ENCODE measurements at places on chromosomes 3 and 15.

DNA sequence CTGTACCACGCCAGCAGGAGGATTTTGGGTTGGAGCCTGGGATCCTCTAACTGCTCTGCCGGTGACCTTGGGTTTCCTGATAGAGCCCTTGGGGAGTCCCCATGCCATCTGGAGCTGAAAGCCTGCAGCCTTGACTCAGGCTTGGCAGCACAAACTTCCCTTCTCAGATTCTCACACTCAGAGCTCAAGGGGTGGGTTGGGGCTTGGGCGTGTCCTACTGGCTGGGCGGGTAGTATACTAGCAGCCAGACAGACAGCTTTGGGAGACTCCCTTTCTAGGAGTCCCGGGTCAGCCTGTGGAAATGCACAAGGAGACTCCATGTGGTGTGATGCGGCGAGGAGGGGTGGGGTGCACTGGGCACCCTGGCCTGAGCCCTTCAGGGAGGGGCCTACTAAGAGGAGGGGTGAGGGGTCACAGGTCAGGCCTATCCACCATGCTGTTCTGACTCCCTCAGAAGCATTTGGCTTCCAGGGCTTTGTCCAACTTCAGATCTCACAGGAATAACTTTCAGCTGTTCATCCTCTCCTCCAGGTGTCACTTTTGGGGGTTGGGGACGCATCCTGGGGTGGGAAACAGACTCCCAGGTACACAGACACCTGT, 21.6 kb upstream of the PLXNA1 start:
- DNase-seq: peak; percentile 74

GRCh38 chr3:126351771-126352475, 5.3 kb downstream of the KLF15 start:
- DNase-seq: peak; percentile 14

DNA sequence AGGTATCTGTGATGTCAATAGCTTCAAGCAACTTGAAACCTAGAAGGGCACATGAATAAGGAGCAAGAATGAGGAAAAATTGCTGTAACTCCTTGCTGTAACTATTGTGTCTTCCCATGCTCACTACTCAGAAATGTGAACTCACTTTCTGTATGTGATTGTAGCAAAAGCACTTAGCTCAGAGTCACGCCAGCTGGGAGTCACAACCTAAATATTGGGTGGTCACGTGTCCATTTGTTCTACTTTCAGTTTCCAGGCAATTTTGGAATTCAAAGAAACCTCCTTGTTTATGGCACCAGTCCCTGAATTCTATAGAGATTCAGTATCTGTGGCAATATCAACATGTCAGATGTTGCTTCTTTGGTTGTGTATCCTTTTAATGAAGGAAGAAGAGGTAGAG, 241.6 kb upstream of the AZI2 start:
- no peak for DNase-seq

GRCh38 chr15:57114070-57114469, 195.6 kb downstream of the TCF12 start:
- no peak for DNase-seq

DNA sequence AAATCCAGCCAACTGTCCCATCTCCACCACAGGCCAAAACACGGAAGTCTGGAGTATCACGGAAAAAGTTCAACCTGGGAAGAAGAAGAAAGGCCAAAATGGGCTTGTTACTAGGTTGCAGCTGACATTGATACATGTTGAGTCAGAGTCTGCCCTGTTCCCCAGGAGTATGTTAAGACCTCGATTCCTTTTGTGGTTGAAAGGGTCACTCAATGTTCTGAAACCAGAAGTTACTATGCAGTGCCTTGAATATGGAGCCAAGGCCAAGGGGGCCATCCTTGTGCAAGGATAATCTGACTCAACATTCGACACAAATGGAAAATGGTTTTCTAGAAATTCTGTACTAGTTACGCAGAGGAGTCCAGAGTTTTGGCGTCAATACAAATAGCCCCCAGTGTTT, 104.2 kb downstream of the DGKG start:
- no peak for DNase-seq

DNA sequence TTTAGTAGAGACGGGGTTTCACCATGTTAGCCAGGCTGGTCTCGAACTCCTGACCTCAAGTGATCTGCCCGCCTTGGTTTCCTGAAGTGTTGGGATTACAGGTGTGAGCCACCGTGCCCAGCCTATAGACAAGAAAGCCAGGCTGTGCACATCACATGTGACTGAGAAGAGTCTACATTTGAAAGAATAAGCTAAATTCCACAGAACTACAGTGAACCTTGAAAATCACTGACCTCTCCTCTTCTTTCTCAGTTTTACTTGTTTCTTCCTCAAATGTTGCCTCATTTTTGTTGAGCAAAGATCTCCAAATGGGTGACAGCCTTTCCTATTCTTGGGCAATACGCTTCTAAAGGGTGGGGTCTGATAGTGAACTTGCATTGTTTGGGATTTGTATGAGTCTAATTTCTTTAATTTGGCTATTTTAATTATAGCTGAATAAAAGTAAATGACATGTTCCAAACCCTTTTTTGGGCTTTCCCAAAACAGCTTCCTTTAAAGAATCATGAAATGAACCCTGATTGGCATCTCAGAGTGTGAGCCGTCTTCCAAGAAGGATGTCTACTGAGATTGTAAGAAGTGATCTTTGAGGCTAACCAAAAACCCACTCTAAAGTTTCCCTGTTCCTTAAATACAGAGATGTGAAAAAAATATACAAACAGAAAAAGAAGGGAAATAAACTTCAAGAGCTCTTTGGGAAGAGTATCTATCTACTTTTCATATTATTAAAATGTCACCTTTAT, 21.6 kb upstream of the SPTBN5 start:
- no peak for DNase-seq

- no peak for DNase-seq
Measured at GRCh38 chr3:168888781-168889180, 774.7 kb downstream of the MECOM start.

DNA sequence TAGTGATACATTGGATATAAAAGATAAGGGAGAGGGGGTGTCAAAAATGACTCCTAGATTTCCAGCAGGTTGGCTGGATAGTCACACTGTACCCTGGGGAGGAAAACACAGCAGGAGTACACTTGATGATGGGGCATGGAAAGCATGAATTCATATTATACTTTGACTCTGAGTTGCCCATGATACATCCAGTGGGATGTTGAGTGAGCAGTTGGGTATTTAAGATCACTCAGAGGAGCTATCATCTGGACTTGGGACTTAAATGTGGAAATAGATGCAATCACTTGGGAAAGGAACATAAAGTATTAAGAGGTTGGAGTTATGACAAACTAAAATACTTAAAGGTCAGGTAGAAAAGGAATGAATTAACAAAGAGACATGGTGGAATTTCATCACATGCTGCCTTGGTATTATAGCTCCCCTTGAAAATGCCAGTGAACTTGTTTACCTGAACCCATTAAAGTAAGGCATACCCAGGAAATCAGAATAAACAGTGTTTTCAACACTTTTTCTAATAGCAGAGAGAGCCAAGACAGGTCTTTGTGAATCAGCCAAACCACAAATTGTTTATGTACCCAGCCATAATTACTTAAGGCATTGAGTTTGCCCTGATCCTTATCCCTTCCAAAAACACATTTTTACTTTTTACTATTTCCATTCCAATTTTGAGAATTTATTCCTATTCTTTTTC, 49.9 kb upstream of the ABI3BP start:
- DNase-seq: no peak

GRCh38 chr15:49301562-49301961, 121.5 kb upstream of the FGF7 start:
- DNase-seq: no peak

- no peak for DNase-seq
Measured at GRCh38 chr3:130504701-130505100, 12.3 kb upstream of the COL6A6 start.

DNA sequence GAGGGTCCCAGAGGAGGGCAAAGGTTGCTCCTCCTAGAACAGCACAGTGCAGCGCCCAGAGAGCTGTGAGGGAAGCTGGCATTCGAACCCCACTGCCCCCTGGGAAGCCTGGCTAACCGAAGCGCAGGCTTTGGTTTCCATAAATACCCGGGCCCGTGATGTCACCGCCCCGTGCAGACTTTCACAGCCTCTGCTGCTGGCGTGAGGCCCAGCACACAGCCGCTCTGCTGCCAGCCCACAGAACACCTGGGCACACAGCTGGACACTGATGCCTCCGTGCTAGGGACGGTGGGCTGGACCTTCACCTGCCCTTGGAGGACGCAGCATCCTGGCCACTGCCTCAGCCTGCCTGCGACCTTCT, 1.0 kb downstream of the IQSEC1 start:
- peak; percentile 74 for DNase-seq

DNA sequence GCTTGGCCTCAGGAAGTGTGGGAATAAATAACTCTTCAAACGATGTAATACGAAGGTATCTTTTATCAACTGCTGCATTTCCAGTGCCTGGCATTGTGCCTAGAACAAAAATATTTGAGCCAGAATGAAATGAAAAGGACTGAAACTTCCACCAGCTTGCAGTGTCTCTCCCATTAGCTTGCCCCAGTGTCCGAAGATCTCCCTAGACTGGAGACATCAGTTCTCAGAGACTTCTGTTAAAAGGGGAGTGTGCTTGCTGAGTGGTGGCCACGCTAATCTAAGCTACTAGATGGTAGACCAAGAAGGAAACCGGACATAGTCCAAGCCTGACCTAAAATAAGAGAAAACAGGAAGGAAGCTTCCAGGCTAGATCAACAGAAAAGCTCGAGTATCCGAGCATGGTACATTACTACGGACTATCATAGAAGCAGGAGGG, 28.6 kb downstream of the KCNAB1 start:
- no peak for DNase-seq

GRCh38 chr3:80351201-80351600, 583.4 kb upstream of the ROBO1 start:
- no peak for DNase-seq

GRCh38 chr3:47010111-47010712, 30.7 kb downstream of the NBEAL2 start:
- peak; percentile 61 for DNase-seq

DNA sequence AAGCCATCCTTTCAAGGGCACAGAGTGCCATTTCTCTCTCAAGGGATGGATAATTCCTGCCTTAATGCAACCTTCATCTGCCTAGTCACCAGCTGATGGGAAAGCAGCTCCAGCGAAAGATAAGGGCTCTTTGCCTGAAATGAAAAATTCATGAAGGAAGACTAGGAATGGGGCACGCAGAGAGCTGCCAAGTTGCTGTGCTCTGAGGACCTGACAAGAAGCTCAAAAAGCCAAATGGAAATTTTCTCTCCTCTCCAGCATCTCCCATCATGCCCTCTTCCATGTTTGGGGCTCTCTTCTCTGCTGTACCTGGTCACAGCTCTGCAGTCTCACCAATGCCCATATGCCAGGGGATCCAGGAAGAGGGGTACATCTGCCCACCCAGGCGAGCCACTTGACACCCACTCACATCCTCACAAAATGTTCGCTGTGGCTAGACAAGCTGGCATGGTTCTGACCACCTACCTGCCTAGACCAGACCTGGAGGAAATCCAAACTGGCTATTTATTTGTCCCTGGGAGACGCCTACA, 29.3 kb upstream of the ABHD2 start:
- DNase-seq: no peak

- DNase-seq: peak; percentile 35
Measured at GRCh38 chr3:128170866-128171516, 17.7 kb downstream of the EEFSEC start.

DNA sequence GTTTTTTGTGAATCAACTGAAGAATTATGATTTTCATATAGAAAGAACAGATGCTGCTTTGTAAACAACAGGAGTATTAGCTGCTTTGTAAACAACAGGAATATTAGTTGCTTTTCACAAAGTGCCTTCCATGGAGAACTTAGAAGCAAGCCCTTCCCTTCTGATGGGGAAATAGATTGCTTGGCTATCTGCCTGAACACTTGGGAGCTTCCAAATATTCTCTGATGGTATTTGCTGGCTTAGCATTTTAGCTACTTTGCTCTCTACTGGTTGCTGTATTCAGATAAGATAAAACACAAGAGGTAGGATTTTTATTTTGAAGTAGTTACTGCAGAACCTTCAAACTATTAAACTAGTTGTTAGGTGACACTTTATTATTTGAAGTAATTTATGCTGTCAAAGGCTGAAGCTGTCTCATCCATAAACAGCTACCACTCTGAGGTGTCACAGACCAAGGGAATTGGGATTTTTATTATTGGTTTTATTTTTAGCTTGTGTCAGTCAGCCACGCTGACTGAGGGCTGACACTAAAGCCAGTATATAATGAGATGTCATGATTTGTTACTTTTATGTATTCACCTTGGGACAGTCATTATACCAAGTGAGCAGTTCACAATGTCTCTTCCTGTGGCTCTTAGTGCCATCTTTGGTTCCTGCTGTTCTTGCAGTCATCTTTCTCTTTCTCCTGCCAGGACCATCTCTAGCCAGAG, 50.0 kb downstream of the ZIC1 start:
- DNase-seq: no peak
